ENCODE measurements at places on chromosomes 7 and 10.
A peak's percentile ranks its signal among the peaks of the same experiment; 100 is the strongest.

DNA sequence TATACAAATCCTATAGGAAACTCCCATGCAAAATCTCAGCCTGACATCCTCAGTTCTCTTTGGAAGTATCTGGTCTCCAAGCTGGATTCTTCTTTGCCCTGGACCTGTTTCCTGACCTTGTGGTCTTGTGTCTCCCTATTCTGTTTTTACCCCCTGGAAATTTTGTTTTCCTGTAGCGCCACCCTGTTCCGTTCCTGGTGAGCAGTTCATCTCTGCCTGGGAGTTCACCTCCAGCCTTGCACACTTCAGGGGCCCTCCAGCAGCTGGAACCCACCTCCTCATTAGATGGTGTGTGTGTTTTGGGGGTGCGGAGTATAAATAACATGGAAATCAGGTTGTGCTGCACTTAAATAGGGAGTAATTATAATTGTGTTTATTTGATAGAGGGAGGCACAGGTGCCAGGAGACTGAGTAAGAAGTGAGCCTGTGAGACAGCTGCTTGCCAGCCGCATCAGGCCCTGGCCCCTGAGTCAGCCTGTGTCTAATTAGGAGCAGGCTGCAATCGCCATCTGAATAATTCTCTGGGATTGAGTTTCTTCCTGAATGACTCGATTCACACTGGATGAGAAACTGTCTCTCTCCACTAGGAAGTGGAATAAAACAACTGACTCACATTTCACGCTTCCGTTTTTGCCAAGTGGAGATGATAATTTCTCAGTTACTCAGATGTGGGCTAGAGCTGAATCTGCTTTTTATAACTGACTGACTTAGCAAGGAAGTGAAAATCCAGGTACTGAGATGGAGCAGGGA, 69.4 kb upstream of the HECTD2 start:
- DNase-seq = peak; percentile 75

- DNase-seq = no peak
Observed at GRCh38 chr7:11607686-11608085, 224.3 kb downstream of the THSD7A start.

DNA sequence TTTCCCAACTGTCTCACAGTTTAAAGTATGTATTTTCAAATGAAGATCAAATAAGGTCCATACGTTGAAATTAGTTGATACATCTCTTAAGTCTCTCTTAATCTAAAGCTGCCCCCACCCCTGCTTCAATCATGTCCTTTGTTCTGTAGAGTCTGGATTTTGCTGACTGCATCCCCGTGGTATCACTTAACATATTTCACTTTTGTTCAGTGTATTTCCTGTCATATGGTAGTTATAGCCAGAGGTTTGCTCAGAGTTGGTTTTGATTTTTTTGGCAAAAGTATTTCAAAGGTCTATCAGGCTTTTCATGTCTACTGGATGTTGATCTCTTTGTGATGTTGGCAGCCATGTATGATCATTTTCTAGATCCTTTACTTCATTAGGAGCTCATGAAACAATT, 54.4 kb upstream of the ARID5B start:
- no peak for DNase-seq

DNA sequence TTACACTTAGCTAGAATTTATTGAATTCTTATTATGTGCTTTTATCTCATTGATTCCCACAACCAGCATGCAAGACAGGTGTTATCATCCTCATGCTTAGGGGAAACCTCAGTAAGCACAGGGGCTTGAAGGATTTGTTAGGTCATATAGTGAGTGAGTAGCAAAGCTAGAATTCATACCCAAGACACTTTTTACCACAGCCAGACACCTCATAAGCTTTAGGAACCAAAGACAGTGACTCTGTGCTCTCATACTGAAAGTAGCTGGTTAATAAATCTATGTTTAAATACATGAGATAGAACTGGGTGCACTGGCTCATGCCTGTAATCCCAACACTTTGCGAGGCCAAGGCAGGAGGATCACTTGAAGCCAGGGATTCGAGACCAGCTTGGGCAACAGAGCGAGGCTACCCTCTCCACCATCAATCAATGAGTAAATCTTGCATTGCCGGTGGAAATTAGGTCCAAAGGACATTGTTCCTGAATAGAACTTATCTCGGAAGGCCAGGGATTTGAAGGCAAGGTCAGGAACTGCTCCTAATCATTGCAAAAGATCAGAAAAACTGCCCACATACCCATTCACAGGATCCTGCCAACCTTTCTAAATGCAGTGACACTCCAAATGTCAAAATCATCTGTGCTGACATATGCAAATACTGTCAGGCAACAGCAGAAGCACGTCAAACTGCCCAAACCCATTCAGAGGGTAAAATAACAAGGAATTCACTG, 523.5 kb downstream of the PARD3 start:
- DNase-seq = no peak

DNA sequence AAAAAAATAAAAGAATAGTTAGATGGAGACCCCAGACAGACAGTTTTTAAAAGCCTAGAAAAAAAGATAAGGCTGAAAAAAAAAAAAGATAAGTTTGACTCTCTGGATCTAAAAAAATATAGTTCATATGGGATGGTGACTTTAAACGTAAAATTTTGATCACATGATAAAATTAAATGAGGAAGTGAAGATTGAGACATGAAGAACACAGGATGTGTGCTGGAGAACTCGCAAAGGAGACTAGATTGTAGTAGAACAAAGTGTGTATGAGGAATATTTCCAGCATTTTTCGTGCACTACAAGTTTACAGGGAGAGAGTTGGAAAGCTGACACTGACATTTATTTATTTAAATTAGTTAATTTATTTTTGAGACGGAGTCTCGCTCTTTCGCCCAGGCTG, 286.4 kb downstream of the PRPF18 start:
- no peak for DNase-seq

DNA sequence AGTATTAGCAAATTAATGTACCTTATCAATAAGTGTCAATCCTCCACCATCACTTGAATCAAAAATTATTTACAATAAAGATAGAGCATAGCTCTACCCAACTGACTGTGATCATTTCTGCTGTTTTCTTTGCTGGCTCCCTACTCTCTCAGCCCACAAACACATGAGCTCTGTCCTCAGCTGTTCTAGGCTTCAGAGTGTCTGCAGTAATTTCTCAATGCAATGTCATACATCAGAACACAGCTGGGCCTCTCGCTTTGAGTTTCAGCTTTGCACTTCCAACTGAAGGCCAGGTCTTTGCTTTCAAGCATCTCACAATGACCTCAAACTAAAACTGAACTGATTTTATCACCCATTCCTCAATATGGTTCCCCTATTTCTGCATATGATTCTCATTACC, 55.7 kb downstream of the RNF133 start:
- DNase-seq = no peak

GRCh38 chr10:29430101-29430500, 141.2 kb downstream of the LYZL1 start:
- DNase-seq = no peak

GRCh38 chr7:46741938-46742540, 821.0 kb upstream of the IGFBP3 start:
- no peak for DNase-seq

DNA sequence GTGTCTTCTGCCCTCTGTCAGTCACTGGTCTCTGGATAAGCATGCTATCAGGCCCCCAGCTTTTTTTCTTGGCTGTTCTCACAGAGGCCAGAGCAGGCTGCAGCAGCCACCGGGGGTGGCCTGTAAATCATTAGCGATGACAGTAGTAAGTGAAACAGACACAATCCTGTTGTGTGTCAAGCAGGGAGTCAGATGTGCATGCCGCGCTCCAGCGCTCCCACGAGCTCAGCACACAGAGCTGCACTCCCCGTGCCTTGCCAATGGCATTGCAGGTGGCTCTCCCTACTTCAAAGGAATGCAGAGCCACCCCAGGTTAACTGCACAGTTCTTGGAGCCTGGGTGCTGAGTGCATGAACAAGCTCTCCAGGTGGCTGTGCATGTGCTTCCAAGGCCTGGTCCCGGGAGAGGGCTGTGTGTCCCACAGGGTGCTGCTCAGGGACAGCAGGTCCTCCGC, 226.1 kb downstream of the GLRX3 start:
- no peak for DNase-seq

GRCh38 chr10:65341323-65341925, 1584.4 kb upstream of the LRRTM3 start:
- no peak for DNase-seq

Data from keratinocyte (primary cell).